ENCODE measurements at places on chromosomes 1 and 21. TPM values are rescaled to one million over a fixed set of nuclear protein-coding genes. Genes with fewer than 3 reads are reported as not detected.

DNA sequence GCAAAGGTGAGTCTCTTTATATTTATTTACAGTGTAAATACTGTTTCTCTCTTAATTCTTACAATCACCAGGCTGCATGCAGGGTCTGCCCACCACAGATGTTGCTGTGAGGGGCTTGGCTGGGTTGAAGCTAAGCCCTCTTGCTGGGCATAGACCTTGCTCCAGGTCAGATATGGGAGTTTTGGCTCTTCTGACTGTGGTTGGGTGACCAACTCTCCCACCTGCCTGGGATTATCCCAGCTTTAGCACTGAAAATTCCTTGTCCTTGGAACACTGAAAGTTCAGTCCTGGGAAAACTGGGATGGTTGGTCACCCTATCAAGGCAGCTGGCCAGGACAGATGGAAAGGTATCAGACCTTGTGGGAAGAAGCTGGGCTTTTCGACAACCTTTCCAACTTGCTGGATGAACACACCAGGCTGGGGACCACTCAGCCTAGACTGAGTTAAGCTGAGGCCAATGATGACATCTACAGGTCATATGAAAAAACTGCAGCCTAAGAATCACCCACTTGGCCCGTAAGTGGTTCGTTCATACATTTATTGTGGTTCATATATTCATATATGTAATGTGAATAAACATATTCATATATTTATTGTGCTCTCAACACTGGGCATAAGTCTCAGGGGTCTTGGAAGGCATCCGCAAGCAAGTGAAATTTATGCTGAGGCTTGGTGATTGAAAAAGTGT lies 26.6 kb upstream of the HPDL start:
- no peak for DNase-seq

The SEMA4A gene
- total RNA-seq: 2.7 TPM

GRCh38 chr1:172287208-172287607 lies 133.3 kb upstream of the C1orf105 start:
- DNase-seq: no peak

- no peak for DNase-seq
Observed at GRCh38 chr1:54218883-54219687, 19.1 kb downstream of the MRPL37 start.

The GORAB gene
- 13.0 TPM for total RNA-seq

The SV2A gene
- 0.83 TPM for total RNA-seq

The IFI44L gene
- 8.5 TPM for total RNA-seq

The YBX1 gene
- total RNA-seq: 717 TPM

GRCh38 chr1:198725090-198725489 lies 86.2 kb downstream of the PTPRC start:
- no peak for DNase-seq

The VHLL gene
- not detected for total RNA-seq

DNA sequence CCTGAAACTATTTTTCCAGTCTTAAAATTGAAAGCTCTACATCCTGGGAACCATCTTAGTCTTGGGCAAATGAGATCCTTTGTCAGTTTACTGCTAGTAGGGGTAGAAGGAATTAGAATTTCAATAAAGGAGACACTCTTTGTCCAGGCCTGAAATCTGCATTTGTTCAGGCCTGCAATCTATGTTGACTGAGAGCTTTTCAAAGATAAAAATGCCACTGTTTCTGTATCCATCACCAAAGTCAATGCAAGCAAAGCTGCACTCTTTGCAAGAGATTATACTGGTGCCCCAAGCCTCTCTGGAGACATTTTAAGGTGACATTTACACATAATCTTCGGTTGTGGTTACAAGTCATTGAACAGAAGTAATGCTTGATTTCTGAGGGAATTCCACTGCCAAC lies 135.7 kb downstream of the CTH start:
- no peak for DNase-seq

- no peak for DNase-seq
Observed at GRCh38 chr1:92993581-92993980, 32.3 kb upstream of the DIPK1A start.

DNA sequence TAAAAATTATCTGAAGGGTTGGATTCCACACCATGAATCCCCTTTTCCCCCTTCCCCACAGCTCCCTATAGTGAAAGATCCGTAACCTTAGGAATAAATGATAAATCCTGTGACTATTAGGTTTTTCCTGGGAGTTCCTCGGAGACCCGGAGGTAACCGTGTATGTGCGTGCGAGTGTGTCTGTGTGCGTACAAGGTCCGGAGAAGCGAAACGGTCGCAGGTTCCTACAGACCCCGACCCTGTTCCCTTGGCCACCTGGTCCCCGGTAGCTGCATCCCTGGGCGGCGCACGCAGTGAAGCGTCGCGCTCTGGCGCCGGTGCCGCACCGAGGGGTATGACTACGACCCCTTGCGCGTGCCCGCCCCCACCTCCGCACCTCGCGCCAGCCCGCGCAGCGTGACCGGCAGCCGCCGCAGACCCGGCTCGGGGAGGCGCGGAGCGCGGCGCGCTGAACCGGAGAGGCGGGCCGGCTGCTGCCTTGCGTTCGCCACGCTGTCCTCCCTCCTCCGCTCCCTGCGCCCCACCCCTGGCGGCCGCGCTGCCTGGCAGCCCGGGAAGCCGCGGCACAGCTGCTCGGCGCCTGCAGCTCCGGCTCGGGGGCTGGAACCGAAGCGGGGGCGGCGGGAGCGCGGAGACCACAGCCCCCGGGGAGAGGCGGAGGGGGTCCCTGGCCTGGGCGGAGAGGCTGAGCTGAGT lies at the start of gene AK5:
Gene AK5 (plus strand): TSS at position 529 of the 696 bp plus-strand sequence. CDS start 295 bp downstream, outside the sequence.
- DNase-seq: peak; percentile 76

GRCh38 chr1:197995408-197996258 lies 78.5 kb downstream of the LHX9 start:
- no peak for DNase-seq

DNA sequence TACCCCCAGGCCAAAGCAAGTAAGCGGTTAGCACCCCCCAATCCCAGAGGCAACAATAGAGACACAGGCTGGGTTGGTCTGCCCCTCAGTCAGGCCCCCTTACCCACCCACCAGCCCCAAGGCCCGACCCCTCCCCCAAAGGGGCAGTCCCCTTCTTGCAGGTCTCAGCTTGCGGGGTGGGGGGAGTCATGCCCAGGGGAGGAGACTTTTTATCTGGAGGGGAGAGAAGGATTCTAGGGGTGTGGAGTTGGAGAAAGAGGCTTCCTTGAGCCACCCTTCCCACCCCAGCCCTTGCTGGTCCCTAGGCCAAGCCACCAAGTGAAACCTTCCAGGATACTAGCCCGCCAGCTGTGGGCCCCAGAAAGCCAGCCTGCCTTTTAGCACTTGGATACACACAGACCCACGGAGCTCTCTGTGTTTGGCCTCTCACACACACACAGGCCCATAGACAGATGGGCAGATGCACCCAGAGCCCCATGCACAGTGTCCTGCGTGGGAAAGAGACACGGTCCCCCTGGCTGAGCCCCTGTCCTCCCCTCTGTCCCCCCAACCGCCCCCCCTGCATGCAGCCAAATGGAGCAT lies 7.1 kb downstream of the TMEM54 start:
- peak; percentile 35 for DNase-seq

- no peak for DNase-seq
Observed at GRCh38 chr1:182633657-182634281, 29.6 kb upstream of the RGS16 start.

DNA sequence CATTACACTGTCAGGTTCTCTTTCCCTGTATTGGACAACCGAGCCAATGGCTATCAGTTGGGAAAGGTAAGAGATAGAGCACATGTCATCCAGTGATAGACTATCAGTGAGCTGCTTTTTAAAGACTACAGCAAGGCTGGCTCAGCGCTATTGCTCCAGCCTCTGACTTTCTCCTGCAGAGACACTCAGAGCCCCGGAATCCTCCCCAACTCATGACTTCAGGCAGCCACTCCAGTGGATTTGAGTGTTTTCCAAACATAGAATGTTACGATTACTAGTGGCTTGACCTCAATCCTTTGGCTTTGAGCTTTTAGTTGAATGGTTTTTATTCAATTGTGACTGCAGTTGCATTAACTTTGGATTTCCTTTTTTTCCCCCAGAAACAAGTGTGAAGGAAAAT lies 331.9 kb downstream of the DISC1 start:
- no peak for DNase-seq

- DNase-seq: no peak
Observed at GRCh38 chr1:60564916-60565750, 491.6 kb upstream of the C1orf87 start.

The CCDC190 gene
- total RNA-seq: 0.59 TPM

- DNase-seq: no peak
Observed at GRCh38 chr1:64387389-64388285, 82.3 kb upstream of the CACHD1 start.

- no peak for DNase-seq
Observed at GRCh38 chr1:214670098-214670497, 67.1 kb downstream of the CENPF start.

The REN gene
- not detected for total RNA-seq

The KRTAP13-2 gene
- total RNA-seq: not detected

The RNF115 gene
- 74.5 TPM for total RNA-seq

DNA sequence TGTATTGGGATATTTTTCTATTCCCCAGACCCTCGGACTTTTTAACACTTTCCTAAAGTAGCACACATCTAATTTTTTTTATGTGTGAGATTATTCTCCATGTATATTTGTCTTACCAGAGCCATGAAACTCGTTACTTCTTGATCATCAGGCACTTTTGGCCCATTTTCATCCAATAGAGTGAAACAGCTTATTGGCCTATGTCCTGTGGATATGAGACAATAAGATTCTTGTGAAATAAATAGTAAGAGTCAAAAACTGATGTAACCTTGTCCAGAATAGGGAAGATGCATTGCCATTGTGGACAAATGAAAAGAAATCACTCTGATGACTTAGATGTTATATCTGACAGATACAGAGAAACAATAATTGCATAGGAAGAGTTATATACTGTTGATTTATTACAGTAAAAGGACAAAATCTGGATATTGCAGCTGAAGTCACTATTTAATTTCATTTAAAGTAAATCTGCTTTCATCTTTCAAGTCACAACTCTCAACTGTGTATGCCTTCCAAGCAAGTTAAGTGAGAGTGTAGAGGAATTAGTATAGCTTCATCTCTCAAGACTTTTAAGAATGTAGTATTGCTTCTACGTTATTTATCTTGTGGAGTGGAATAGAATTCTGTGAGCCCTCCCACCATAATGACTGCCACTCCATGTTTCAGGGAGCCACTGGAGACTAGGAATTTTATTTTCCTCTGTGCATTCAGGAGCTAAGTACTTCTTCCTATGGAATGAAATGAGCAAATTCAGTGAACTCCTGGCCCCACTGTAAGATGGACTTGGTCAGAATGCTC lies 86.9 kb downstream of the ADAMTS1 start:
- no peak for DNase-seq

The DSTYK gene
- total RNA-seq: 7.3 TPM

The SERPINC1 gene
- total RNA-seq: 0.40 TPM

DNA sequence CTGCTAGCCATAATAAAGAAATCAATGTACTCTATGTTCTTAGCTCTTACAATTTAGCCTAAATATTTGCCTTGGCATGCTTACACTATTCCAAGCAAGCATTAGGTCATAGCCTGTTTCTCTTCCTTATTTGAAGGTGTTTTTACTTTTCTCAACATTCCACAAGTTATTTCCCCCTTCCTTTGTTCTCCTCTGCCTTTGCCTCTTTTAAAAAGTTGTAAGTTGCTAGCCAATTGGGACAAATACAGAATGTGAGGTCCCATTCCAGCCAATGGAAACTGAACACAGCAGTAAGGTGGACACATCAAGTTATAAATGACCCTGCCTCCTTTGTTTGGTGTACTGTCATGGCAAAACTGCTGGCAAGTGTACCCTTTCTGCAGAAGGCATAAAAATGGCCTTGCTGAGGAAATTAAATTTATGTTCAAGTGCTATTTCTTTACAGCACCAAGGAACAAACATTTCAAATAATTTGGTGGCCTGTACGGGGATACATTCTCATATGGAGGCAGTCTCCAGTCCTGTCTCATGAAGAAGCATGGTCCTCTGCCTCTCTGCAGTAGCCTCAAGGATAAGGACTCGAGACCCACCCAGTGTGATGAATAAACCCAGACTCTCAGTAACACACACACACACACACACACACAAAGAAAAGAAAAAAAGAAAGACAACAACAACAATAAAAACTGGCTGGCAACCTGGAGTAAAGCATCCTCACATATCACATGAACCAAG lies 28.8 kb upstream of the FMO1 start:
- no peak for DNase-seq

DNA sequence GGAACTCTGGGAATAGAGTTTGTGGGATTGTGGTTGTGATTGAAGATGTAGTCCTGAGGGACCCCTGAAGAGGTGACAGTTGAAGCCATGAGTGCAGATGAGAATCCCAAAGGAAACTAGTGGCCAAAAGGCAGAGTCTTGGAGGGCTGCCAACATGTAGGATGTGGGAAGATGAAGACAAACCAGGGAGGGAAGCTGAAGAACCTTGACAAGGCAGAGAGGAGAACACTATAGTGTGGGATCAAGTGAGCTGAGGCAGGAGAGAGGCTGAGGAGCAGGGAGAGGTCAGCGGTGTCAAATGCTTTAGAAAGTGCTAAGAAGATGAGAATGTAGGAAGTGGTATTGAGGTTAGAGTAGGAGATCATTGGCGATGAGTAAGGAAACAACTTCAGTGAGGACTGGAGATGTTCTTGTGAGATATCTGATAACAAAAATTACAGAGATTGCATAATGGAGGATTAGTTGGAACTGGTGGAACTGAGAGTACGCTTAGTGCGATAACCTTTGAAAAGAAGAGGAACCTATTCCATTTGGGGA lies 88.5 kb upstream of the VCAM1 start:
- no peak for DNase-seq

- no peak for DNase-seq
Observed at GRCh38 chr21:32372755-32373154, 20.1 kb downstream of the URB1 start.

DNA sequence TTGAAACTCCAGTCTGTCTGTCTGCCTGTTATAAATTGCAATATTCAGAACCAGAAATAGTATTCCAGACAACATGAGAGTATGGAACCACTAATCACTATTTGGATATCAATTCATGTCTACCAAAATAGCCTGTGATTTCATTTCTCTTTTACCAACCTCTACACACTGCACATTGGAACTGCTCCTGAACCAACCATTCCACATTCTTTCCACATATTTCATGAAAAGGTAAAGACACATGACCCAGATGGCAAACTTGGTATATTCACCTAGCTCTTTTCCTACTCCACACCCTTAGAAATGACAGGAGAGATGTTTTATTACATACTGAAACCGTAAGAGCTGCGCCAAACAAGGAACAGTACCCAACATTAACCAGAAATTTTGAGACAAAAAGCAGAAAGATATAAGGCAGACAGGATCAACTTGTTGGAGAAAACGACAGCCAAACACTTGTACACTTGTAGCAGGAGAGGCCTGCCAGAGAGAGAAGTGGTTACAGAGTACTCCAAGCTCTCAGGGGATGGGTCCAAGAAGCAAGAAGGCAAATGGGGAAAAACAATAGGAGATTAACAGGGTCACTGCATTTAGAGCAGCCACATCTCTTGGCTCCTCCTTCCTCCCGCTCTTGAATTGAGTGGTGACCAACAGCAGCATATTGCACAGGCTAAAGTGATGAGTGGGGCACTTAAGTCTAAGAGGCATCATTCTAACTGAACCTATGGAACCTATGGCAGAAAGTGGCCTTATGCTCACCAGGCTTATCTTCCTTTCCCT lies 148.7 kb downstream of the SETD4 start:
- no peak for DNase-seq

GRCh38 chr1:82154219-82154970 lies 353.7 kb downstream of the ADGRL2 start:
- no peak for DNase-seq

Measured in cardiac septum (tissue), 1 donor.